DND-41 (cell line): ENCODE measurements at places on chromosomes 7 and 10.

- DNase-seq = no peak
Observed at GRCh38 chr7:110762546-110763225, 328.2 kb upstream of the LRRN3 start.

- no peak for DNase-seq
Observed at GRCh38 chr10:60818134-60818770, 40.0 kb downstream of the CDK1 start.

DNA sequence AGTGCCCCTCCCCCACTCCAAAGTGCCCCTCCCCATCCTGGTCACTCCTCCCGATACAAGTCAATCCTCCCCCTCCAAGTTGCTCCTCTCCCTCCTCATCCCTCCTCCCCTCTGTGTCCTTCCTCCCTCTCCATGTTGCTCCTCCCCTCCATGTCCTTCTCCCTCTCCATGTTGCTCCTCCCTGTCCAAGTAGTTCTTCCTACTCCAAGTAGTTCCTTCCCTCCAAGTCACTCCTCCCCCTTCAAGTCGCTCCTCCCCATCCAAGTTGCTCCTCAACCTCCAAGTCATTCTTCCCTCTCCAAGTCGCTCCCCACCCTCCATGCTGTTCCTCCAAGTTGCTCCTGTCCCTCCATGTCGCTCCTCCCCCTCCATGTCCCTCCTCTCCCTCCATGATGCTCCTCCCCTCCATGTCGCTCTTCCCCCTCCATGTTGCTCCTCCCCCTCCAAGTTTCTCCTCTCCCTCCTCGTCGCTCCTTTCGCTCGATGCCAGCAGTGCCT, 8.6 kb upstream of the WBP1L start:
- DNase-seq = no peak

DNA sequence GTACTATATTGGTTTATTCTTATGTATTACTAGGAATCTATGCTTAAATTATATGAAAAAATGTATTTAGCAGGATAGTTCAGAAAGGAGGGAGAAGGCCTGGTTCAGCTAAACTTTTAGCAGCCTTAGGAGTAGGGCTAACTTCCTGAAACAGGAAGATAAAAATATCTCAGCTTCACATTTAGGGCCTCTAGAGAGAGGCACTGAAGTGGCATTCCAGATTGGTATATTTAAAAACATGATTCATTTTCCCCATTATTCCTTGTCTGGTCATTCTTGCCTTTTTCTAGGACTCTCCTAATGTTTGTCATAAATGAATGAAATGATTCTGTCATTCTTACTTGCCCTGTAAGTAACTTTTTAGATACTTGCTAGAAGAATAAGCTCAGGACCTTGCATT, 63.0 kb upstream of the CYP26C1 start:
- DNase-seq = no peak

- DNase-seq = no peak
Observed at GRCh38 chr7:17229228-17229627, 69.2 kb upstream of the AHR start.

DNA sequence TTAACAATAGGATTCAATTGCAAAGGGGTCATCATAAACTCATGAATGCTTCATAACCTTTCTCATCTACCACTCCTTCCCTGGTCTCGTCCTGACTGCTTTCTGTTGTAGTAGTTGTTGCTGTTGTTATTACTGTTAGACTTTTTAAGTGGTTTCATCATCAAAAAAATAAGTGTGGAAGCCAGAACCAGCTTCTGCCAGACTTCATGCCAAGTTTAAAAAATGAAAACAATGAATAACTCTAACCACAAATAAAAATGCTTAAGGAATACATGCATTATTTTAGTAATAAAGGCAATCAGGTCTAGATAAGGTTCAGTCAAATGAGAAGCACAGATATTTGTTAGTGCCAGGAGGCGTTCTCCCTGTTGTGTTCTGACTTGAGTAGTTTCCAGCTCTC, 85.4 kb downstream of the PCLO start:
- no peak for DNase-seq

DNA sequence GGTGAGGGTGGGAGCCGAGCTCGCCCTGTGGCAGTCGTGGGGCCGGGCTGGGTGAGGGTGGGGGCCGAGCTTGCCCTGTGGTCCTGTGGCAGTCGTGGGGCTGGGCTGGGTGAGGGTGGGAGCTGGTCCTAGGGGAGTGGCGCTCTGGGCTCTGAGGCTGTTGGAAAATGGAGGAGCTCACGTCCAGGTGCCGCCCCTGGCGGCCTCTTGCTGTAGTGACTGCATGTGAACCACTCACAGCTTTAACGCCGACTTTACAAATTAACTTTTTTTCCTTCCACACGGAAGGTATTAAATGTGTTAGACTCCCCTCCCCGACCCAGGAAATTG, 312.6 kb downstream of the WDR37 start:
- no peak for DNase-seq

DNA sequence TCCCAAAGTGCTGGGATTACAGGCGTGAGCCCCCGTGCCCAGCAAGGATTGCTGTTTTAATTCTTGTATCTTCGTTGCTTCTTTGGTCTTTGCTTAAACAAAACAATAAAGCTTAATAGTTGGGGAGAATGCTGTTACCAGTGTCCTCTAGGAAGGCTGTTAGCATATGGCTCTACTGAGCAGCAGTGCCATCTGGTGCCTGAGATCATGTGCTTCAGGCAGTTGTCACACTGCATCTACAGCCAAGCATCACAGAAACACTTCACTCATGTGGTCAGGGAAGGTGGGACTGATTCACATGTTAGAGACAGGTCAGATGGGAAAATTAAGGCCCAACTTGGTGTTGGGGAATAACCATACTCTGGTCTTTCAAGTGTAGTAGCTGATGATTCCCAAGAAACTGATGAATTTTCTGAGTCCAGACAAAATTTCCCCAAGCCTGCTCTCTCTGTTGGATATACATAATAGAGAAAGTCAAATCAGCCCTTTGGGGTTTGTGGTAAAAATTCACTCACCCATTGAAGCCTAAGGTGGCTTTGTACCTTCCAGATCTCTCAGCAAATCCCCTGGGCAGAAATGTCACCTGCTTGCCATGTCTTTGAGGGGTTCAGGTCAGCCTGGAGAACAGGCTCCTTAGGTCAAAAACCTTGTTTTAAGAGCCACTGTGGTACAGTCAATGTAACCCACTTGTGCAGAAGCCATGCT, 28.4 kb downstream of the UBE2D4 start:
- peak; percentile 38 for DNase-seq

- DNase-seq = no peak
Observed at GRCh38 chr7:87028636-87029035, 30.8 kb downstream of the ELAPOR2 start.
